ENCODE measurements at places on chromosomes 3 and 15. TPM values are rescaled to one million over a fixed set of nuclear protein-coding genes. Genes with fewer than 3 reads are reported as not detected.

SLC12A1 gene
- not detected for total RNA-seq

RETNLB gene
- not detected for total RNA-seq

IGSF10 gene
- total RNA-seq: 1.3 TPM

FETUB gene
- not detected for total RNA-seq

HESX1 gene
- 1.2 TPM for total RNA-seq

APOD gene
- 1.6 TPM for total RNA-seq

LRRK1 gene
- total RNA-seq: 23.9 TPM

OR5H1 gene
- total RNA-seq: not detected

LRRC31 gene
- total RNA-seq: not detected

GOLGA6L7 gene
- not detected for total RNA-seq

C3orf22 gene
- not detected for total RNA-seq

DOCK3 gene
- 0.29 TPM for total RNA-seq

ATP10A gene
- 5.8 TPM for total RNA-seq

UROC1 gene
- total RNA-seq: not detected
